ENCODE measurements at places on chromosomes 2 and 18.

DNA sequence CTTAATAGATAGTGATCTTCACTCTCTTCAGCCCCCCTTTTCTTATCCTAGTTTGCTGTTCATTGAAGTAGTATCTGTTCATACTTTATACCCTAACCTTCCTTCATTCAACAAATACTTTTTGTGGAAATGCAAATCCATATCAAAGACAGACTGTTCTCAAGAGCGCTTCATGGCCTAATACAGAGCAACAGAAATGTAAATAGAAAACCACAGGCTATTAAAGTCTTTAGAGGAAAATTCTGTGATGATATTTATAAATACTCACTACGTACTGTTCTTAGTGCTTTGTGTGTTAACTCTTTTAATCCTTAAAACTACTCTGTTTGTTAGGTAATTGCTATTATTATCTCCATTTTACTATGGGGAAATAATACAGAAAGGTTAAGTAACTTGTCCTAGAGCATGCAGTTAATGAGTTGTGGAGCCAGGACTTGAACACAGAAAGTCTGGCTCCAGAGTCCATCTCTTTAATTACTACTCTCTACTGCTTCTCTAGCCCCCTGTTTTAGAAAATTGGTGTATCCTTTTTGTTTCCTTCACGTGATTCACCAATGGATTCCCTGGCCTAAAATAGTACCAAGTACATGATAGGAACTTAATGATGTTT is 2.9 kb downstream of the MDH1 start:
- DNase-seq, result no peak

DNA sequence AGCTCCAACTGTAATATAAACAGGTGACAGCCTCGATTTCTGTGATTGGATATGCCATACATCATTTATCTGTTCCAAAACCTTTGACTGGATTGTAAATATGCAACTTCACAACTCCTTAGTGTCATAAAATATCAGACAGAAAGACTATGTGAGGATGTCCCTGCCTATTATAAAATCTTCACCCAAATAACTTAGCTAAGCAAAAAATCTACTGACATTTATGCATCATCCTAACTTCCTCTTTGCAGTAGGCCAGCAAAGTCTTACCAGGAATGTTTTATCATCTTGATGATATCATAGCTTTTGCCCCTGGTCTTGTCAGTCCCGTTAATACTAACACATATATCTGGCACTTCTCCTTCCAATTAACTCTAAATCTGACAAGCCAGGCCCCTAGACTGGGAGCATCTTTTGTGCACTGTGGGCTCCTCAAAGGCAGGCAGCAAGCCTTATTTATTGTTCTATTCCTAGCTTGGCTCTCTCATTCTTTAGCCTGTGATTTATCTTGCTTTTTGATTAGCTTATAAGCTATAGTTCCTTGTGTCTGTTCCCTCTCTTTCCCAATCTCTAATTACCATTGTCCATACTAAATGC is 356.5 kb upstream of the HNMT start:
- DNase-seq, result no peak

GRCh38 chr18:29459972-29460371 is 1283.0 kb upstream of the CDH2 start:
- no peak for DNase-seq

DNA sequence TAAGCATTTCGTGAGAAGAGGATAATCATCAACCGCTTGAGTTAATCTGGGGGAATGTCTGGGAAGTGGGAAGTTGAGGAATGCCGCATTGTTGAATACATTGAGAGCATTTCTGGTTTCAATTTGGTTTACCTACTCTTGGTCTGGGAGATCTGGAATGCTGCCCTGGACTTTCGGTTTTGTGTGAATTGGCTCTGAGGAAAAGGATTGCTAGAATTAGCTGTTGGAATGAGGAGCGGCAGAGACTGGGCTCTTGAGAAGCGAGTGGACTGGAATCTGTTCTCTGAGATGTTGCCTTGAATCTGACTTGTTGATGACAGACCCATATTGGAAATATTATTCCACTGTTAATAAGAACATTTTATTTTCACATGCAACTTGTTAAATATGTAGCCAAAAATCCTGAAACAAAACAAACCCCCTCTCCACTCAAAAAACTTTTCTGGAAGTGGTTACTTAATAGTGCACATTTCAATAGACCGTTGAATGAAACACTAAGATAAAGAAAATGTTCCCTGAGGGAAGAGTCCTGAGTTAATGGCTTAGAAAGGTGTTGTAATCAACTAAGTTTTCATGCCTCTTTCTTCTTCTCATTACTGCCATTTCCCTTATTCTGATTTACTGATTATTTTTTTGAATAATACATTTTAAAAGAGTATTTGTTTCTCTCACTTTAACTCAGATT is 50.8 kb downstream of the PTPRM start:
- no peak for DNase-seq

DNA sequence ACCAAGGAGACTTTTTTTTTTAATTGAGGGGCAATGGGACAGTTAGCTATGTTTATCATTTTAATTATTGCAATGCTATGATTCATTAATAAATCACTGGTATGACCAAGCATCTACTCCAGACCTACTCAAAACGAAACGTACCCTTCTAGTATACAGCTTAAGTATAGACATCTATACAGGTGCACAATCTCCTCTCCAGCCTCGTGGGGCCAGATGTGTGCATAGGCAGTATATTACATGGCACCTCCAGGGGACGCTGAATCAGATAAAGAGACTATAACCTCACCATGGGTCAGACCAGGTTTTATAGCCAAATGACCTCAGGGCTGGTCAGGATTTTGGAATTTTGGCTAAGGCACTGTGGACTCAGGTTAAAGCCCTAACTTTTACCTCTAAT is 86.6 kb downstream of the SS18 start:
- no peak for DNase-seq
